ENCODE measurements at places on chromosomes 16 and 17.

- peak; percentile 97 for DNase-seq
Observed at GRCh38 chr17:67441052-67441895, 64.2 kb downstream of the PITPNC1 start.

- no peak for DNase-seq
Observed at GRCh38 chr16:90078579-90078895, 1.4 kb upstream of the PRDM7 start.

DNA sequence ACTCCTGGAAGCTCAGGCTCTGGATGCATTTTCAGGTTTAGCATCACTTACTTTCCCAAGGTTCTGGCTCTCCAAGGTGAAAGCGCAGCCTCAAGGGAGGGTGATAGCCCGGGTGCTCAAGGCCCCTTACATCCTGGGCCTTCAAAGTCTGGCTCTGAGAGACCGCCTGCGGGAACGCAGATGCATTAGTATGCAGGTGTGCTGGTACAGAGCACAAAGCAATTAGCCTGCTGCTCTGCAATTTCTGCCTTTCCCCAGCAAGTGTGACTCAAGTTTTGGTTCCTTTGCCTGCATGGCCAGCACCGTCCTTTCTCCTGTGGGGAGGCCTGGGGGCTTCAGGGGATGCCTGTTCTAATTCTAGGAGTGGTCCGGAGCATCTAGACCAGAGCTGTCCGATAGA is 116.2 kb downstream of the AATF start:
- no peak for DNase-seq

- DNase-seq: peak; percentile 82
Observed at GRCh38 chr17:77465358-77466041, 324.7 kb downstream of the SEC14L1 start.

GRCh38 chr16:28001642-28002041 is 61.9 kb downstream of the GSG1L start:
- DNase-seq: no peak

DNA sequence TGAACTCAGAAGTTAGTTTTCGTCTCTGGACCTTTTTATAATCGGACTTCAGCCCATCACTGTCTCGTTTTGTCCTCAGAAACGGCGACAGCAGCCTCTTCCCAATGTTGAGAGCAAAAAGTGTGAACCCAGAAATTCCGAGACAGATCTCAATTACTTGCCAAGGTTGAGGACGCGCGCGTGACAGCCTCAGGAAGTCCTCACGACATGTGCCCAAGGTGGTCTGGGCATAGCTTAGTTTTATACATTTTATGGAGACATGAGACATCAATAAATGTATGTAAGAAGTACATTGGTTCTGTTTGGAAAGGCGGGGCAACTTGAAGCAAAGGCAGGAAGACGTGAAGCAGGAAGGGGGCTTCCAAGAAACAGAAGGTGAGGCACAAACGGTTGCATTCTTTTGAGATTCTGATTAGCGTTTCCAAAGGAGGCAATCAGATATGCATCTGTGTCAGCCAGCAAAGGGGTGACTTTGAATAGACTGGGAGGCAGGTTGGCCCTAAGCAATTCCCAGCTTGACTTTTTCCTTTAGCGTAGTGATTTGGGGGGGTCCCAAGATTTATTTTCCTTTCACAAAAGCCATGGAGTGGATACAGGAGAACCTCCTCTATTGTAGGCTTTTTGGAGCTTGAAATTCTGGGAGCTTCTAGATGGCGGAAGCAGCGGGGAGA is 583 bp upstream of the ZNF747 start:
- peak; percentile 71 for DNase-seq

- DNase-seq: no peak
Observed at GRCh38 chr16:28558456-28558855, 4.7 kb downstream of the SGF29 start.

DNA sequence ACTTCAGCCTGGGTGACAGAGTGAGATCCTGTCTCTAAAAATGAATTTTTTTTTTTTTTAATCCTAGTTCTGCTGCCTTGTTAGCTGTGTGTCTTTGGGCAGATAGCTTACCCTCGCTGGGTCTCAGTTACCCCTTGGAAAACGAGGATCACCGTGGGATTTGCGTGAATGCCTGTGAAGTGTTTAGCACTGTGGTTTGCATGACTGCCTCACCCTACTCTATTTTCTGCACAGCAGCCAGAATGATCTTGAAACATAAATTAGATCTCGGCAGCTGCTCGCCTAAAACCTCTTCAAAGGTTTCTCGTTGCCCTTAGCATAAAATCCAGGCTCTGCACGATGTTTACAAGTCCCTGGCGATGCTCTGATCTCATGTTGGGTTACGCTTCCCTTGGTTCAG is 71.2 kb upstream of the GRIN2A start:
- DNase-seq: no peak

DNA sequence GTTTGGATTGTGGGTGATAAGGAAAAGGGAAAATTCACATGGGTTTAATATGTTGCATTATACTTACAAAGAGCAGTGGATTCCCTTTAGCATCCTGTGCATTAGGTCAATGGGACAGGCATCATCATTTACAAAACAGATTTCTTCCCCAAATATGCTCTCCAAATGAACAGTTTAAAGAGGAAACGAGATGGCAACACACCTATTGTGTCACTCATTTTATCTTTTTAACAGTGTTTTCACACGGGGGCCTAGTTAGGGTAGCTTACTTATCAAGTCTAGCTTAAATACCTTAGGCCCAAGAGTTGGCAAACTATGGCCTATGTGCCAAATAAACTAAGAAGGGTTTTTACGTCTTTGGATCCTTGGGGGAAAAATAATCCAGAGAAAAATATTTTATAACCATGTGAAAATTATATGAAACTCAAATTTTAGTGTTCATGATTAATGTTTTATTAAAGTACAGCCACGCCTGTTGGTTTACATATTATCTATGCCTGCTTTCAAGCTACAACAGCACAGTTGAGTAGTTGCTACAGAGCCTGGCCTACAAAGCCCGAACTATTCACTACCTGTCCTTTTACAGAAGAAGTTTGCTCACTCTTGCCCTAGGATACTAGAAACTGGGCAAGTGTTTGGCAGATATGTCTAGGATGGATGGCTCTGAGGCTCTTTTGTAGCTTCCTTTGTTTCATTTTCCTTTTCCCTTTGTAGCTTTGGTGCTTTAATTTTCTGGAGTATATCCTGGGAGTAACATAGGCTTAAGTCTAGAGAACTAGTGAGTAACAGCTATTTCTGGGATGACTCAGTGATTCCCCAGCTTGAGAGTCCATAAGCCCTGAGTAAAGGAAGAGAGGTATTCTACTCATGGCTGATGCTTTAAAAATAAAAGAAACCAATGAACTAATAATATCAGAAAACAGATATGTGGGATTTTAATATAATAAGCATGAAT is 12.4 kb downstream of the NUP93 start:
- DNase-seq: no peak

DNA sequence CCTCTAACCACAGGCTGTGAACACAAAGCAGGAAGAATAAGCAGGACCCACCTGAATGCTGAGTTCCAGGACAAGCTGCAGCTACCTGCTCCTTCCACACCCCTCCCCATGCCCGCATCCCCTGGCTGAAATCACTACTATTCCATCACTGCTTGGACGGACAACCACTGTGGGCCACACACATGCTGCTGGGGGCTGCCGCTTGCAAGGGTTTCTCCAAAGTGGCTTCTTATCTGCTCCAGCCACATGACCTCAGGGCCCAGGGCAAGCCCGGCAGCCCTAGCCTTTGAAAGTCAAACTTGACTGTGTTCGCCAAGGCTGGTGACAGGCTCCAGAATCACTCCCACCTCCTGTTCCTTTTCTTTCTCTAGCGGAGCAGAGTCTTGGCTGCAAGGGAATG is 18.4 kb downstream of the FA2H start:
- no peak for DNase-seq

DNA sequence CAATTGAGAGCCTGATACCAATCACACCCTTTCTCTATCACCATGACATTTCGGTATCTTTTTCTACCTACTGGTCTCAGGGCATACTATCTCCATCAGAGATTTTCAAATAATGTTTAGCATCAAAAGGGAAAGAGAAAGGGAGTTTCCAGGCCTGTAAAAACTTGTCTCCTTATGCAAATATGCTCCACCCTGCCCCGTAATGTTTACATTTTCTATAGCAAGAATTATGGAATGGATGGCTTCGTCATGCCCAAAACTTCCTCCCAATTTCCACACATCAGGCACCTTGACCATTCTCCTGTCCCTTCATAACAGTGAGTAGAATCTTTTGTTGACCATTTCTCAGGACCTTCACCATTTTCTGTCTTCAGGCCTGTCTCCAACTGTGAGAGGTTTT is 30.9 kb upstream of the HLF start:
- DNase-seq: no peak

- DNase-seq: peak; percentile 97
Observed at GRCh38 chr17:7023576-7024401, 939 bp downstream of the BCL6B start.

DNA sequence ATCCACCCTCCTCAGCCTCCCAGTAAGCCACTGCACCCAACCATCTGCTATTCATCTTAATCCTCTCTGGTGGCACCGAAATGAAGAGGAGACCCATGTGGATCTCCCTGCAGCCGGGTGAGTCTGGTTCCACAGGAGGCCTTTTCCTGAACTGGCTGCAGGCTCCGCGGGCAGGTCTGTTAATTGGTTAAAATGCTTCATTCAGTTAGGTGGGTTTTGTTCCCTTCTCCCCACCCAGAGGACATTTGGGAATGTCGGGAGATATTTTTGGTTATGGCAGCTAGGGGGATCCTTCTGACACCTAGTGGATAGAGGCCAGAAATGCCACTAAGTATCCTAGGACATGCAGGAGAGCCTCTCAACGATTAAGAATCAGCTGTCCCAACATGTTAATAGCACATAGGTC is 16.7 kb downstream of the C16orf54 start:
- no peak for DNase-seq

DNA sequence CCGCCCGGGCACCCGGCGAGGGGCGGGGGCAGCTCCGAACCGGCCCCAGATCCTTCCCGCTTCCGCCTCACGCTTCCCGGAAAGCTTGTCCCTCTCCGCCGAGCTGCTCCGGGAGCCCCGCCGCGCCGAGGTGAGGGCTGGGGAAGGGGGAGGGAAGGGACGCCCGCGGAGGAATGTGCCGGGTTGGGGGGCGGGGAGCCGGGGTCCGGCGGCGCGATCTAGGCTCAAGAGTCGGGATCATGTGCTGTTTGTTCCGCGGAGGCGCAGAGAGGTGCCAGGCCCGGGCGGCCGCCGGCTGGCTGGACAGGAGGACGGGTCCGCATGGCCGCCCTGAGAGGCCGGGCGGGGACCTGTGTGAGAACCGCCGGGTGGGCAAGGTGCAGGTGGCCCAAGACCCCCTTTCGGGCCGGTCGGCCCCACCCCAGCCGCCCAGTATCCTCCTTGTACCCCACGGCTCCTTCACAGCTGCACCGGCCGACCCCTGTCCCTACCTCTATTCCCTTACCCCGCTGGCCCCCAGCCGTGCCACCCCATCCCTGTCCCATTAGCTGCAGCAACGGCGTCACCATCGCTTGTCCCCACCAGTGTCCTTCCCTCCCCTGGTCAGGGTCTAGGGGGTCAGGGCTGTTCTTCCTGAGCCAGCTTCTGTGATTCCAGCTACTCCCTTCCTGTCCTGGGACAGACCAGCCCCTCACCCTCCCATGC is 429 bp downstream of the KIF1C start:
- no peak for DNase-seq

DNA sequence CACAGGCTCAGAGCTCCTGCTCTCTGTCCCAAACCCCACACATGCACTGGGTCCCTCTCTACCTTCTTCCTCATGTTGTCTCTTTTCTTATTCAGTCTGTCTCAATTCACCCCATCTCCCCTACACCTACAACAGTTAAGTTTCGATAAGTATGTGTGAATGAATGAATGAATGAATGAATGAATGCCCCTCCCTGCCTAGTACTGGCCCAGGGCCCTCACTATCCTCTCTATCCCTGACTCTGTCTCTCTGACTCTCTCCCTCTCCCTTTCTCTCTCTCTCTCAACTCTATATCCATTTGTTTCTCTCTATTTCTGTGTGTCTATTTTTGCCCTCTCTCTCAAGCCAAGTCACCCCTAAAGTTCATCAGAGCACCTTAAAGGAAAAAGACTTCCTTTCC is 6.7 kb upstream of the KRT9 start:
- no peak for DNase-seq

DNA sequence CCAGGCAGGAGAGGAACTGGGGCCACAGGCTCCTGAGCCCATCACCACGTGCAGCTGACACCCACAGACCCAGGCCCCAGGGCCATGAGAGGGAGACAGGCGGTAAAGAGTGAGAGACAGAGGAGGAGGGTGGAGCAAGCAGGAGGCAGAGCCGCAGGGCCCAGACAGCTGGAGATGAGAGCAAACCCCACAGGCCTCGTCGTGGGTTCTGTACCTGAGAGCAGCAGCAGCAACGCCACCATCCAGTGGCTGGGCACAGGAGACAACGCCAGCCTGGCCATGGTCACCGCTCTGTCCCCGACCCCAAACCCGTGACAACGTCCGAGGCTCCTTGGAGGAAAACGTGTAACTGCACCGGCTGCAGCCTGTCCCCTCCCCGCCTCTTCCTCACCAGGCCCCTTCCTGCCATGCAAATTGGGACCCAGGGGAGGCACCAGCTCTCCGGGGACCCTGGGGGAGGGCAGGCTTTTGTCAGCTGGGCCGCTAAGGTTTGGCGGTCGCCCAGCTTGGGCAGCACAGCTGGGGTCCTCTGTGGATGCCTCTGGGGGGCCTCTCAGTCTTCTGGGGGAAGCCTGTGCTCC is at the start of gene CD79B:
CD79B (minus strand) TSS at position 351 of the 581 bp plus-strand sequence; CDS start at position 281, 70 bp downstream.
- peak; percentile 52 for DNase-seq

- no peak for DNase-seq
Observed at GRCh38 chr17:57271821-57272220, 15.5 kb downstream of the MSI2 start.

GRCh38 chr16:49274591-49274990 is 7.0 kb downstream of the CBLN1 start:
- no peak for DNase-seq

GRCh38 chr16:72937916-72938794 is 109.8 kb downstream of the ZFHX3 start:
- DNase-seq: no peak

DNA sequence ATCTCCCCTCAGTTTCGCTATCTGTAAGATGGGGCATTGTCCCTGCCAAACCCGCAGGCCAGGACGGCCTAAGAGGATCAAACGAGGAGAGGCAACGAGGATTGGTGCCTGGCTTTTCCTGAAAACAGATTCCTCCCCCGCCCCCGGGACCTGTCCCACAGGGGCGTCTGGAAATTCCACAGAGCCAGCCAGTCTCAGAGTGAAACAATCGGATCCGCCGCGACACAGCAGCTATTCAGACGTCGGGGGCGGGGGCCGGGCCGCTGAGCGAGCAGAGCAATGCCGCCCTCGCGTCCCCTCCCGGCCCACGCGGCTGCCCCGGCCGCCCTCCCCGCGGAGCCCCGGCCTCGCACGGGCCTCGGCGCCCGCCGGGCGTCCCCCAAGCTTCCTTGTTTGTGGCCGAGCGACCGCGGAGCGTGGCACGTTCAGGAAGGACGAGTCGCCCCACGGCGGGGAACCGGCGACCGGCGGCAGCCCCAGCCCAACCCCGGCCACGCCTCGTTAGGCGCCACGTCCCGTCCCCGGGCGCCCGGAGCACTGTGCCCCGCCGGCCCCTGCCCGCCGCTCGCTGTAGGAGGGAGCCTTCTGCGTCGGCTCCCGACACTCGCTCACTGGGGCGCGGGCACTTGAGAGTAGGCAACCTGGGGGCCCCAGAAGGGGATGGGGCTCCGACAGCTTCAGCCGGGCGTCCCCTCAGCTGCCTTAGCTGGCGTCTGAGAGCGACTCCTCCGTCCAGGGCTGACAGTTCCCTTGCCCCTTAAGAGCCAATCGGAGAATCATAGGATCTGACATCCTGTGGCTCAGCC is 29.6 kb upstream of the PHOSPHO1 start:
- peak; percentile 51 for DNase-seq

- no peak for DNase-seq
Observed at GRCh38 chr16:53085931-53086421, 31.2 kb downstream of the CHD9 start.

- no peak for DNase-seq
Observed at GRCh38 chr17:41505809-41506767, 676 bp upstream of the KRT13 start.
